ENCODE measurements at places on chromosomes 11 and 22. TPM values are rescaled to one million over a fixed set of nuclear protein-coding genes. Genes with fewer than 3 reads are reported as not detected.

The SPDYC gene
- not detected for total RNA-seq

- DNase-seq, result no peak
Measured at GRCh38 chr11:126702165-126702720, 298.3 kb downstream of the KIRREL3 start.

GRCh38 chr11:227824-228379 lies 8.2 kb downstream of the SIRT3 start:
- no peak for DNase-seq

DNA sequence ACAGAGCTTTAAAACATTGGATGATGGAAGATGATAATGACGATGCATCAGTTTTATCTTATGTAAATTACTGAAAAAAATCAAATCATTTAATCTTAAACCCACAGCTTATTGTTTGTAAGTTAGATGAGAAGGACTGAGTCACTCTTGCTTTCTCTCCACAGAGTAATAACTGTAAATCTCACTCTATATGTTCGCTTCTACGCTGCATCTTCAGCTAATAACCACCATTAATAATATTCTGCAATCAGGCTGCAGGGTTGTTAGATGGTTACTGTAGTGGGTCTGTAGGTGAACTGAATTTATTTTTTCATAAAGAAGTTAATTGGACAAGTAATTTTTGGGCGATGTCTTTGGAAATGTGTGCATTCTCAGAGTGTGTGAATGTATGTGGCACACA lies 260.0 kb downstream of the FAT3 start:
- DNase-seq, result no peak

GRCh38 chr22:40446203-40446602 lies 75.8 kb downstream of the SGSM3 start:
- DNase-seq, result no peak

DNA sequence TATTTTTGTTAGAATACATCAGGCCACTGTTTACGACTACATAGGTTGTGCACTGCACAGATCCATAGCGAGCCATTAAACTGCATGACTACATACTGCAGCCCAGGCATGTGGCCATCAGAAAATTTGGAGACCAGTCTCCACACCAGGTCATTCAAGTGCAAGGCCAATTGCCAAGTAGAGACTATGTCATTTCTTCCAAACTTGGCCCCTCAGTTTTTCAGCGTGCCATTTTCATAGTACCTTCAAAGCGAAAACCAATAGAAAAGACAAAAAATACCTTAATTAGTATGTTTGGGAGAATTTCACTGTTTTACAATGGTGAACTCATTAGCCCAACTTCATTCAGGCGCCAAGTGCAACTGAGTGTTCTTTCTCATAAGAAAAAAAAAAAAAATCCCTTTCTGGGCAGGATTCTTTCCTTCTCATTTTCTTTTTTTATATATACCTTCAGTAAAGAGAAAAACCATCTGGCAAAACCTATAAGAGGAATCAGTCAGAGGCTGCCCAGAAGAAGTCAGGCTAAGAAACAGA lies 30.4 kb downstream of the PAMR1 start:
- DNase-seq, result no peak

All from heart right ventricle (tissue), 16 donors.